ENCODE measurements at places on chromosomes 7 and 10.

DNA sequence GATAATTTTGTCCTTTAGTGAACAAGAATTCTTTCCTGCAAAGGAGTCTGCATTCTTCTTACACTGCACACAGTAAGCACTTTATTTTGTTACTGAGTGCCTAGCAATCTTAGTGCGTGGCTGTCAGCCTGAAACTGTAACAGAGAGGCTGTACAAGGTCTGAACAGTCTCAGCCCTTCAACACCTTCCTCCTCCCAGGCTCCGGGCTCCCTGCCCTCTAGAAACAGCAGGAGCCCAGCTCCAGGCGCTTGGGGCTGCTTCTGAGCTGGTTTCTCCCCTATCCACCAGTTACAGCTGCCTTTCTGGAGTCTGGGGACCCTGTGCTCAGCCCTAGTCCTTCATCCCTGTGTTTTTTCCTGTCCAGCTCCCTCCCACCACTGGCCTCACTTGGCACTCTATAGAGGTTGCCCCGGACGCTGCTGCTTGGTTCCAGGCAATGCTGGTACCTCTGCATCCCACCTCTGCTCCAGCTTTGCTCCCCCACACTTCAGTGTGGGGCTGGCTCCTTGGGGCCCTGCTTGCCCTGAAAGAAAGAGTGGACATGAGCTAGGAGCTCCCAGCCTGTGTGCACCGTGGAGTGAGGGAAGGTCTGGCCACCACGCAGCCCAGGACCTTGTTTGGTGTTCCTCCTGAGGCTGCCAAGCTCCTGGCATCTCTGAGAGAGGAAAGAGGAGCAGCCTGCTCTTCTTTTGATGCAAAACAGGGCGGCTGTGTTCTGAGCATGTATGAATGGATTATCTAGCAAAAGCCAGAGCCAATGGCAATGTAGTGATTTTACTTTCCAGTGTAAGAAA is 251.2 kb upstream of the GRB10 start:
- no peak for DNase-seq

DNA sequence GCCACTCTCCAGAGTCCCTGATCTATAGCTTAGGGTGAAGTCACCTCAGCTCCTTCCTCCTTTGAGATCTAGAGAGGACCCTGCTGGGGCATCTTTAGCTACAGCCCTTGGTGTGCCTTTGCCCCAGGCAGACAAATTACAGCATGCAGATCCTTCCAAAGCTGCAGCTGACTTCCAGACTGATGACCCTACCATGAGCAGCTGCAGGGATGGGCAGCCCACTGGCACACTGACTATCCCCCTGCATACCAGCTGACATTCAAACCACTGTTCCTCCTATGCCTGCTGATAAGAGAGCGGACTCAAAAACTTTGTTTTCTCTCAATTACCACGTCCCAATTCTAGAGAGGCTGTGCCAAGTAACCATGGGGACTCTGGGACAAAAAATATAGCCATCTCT is 70.6 kb downstream of the COL13A1 start:
- DNase-seq, result no peak

DNA sequence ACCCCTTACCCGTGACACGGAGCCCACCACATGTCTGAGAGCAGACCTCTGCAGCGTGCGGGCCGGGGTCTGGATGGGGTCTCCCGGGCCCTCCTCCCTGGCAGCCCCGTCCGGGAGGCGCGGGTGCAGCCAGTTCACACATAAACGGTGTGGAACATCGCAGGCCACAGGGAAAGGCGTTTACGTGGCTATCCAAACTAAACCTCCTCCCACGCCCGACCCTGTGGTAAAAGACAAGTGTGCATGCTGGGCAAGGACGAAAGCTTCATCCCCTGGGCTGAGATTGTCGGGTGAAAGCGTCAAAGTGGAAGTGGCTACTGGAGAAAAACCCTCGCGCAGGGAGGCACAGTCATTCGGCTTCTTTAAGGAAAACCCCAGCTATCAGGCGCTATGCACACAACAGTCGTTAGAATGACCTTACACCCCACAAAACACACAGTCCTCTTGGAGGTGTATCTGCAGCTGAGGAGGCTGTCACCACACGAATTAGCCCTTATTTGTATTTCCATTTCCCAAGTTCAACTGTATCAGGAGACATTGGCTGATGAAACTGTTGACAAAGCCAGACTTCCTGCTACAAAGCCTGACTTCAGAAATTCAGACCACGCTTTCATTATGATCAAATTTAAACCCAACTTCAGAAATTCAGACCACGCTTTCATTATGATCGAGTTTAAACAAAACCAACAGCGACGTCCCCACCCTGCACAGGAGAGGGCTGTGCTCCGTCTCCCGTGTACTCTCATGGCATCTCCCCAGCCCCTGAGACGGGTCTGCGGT is 15.3 kb downstream of the GPER1 start:
- DNase-seq, result no peak

- DNase-seq, result no peak
Measured at GRCh38 chr7:41834805-41835694, 132.2 kb upstream of the INHBA start.

- no peak for DNase-seq
Measured at GRCh38 chr10:44968091-44968490, 8.5 kb downstream of the RASSF4 start.

DNA sequence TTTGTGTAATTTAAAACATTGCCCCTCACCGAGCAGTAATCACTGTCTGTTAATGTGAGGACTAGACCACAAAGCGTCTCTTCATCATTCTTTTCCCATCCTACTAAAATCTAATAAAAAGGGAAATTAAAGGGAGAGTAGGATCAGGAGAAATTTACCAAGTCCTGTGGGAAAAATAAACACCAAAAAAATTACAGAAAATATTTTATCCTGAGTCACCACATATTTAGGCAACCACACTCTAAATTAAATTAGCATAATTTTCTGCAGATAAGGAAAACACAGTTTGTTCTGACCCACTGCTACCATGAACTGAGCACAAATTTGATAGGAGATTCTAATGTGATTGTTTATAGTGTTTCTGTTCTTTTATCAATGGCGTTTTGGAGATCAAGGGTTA is 49.3 kb downstream of the CCDC6 start:
- no peak for DNase-seq

DNA sequence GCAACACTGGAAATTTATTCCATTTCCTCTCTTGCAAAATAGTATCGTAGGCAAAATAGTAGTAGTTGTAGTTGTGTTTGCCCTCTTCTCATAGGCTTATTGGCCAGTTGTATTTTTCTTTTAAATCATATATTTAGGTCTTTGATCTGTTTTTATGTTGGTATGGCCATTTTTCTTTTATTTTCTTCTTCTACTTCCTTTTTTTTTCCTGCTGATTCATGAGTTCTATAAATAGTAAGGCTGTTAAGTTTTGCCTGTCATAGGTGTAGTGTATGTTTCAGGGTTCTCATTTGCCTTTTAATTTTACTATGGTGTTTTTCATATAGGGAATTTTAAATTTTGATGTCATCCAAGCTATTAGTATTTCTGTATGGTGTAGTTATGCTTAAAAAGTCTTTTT is 25.4 kb upstream of the MRC1 start:
- DNase-seq, result no peak

DNA sequence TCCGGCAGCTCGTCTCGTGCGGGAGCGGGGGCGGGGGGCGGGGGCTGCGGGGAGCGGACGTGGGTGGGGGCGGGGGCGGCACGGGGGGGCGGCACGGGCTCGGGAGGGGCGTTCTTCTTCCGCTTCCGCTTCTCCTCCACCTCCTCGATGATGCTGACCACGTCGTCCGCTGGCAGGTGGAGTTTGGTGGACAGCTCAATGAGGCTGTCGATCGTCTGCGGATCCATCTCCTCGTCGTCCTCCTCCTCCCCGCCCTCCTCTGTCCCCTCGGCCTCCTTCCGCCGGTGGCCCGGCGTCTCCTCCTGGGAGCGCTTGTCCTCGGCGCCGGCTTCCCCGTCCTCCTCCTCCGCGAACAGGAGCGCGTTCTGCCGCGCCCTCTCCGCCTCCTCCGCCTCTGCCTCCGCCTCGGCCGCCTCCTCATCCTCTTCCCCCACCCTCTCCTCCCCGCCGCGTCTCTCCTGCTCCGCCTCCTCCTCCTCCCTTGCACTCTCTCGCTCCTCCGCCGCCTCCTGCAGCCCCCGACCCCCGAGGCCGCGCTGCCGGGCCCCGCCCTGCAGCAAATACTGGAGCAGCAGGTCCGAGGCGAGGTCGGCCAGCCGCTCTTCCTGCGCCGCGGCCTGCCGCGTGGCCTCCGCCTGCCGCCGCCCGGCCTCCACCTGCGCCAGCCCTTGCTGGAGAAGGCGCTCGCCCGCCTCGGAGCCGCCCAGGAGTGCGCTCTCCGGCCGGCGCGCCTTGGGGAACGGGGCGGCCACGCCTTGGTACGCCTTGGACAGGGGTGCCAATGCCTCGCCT is 1.9 kb downstream of the VGF start:
- DNase-seq, result no peak

DNA sequence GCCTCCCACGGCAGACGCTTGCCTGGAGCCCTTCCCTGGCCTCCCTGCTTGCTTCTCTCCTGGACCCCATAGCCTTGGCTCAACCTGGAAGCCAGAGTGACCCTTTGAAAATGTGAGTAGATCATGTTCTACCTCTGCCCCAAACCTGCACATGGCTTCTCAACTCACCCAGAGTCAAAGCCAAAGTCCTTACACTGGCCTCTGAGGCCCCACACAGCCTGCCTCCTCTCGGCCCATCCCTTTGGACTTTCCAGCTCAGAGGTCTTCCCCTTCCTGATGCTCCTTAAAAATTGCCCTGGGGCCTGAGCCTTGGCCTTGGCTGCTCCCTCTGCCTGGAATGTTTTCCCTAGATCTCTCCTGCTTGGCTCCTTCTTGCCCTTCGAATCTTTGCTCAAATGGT is 32.5 kb downstream of the COL17A1 start:
- DNase-seq, result no peak

- DNase-seq, result no peak
Measured at GRCh38 chr7:99003419-99003818, 125.1 kb downstream of the TRRAP start.

DNA sequence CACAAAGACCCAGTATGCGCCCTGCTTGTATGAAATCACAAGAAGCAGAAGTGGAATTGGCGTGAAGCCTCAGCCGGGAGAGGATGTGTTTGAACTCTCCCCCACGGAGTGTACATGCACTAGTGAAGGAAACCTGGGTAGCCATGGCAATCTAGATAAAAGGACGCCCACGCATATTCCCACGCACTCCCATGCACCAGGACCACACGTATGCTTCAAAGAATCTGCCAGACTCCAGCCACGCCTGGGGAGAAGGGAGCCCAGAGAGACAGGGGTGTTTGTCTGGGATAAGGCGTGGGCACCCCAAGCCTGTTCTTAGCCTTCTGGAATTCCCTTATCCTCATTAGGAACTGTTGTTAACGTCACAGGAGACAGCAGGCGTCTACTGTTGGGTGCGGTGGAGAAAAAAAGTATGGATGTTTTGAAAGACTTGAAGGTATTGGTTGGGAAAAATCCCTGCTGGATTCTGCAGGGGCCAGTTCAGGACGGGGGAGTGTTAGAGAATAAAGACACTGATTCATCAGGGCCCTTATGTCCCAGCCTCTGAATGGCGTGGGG is 28.9 kb upstream of the ECHDC3 start:
- DNase-seq, result no peak

DNA sequence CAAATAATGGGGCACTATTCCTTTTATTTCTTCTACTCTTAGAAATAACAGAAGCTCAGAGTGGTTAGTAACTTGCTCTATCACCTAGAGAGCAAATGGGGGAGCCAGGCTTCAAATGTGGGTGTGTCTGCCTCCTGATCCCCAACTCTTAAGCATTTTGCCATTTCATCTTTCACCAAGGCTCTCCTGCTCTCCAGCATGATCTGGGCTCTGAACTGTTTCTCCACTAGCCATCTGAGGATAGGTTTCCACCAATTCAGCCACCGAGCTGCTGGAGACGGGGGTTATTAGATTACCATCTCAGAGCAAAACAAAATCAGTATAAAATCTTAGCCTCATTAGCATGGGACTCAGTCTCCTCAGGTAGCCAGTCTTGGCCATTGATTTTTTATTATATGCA is 20.2 kb upstream of the VAX1 start:
- DNase-seq, result no peak

DNA sequence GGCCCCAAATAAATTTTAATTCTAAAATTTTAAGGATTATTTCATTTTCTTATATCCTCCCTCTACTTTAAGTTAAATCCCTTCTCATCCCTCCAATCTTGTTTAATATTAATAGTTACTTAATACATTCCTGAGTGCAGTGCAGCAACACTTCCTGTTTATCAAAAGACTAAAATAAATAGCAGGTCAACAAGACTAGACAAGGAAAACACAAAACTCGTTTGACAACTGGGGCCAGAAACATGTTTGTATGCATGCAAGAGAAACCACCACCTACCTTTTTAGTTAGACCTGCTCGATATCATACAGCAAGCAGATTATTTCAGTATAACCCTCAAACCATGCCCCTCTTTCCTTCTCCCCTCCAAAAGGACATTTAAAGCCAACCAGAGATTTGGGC is 95.8 kb downstream of the PARD3 start:
- no peak for DNase-seq

GRCh38 chr10:129274748-129275474 is 192.1 kb upstream of the MGMT start:
- no peak for DNase-seq

GRCh38 chr7:71313553-71313952 is 181.6 kb downstream of the GALNT17 start:
- DNase-seq, result no peak

GRCh38 chr10:27857616-27858015 is 112.0 kb upstream of the MKX start:
- DNase-seq, result no peak

- DNase-seq, result no peak
Measured at GRCh38 chr10:89074120-89074519, 83.5 kb downstream of the FAS start.

DNA sequence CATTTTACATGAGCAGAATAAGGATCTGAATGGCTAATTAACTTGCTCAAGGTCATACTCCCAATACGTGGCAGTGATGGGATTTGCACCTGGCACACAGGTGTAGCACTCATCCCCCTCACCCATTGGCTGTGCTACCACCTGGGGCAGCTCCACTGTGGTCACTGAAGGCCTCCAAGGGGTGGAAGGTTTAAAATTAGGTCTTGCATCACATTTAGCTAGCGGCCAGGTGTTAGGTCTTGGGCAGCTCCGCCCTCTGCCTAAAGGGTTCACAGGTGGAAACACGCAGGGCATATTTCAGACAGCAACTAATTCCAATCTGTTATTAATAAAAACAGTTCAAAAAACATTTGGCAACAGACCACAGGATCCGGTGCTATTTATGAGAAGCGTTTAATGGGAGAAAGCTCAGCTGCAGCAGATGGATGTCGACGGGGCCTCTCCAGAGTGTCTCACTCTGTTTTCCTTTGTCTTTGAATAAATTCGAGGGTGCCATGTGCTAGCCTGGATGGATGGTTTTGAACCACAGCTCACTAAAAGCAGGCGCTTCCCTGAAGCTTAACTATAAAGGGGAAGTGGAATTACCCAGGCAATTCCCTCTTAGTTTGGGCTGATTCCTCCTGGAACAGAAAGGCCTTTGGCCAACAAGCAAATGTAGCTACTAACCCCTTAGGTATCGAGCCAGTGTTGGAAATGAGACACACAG is 1017.6 kb downstream of the TYW1 start:
- no peak for DNase-seq

GRCh38 chr7:17625043-17625442 is 315.3 kb downstream of the SNX13 start:
- no peak for DNase-seq

GRCh38 chr7:91918356-91918755 is 22.3 kb upstream of the AKAP9 start:
- no peak for DNase-seq
